GM12878 (cell line): ENCODE measurements at places on chromosomes 3 and 15.

DNA sequence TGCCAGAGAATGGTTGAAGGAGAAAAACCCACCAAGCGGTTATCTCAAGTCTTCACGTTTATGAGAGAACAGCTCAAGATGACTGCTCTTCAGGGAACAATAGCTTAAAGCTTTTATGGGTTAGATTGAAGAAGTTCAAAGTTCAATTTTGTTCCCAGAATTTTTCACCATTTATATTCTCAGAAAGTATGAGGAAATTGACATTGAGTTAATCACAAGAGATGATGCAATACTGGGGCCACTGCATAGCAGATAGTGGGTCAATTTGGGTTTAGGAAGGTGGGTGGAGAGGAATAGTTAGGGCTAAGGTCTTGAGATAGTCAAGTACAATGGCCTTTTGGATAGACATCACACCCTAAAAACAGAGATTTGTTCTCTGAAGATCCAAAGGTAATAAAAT lies 539.3 kb downstream of the SQOR start:
- no peak for DNase-seq

DNA sequence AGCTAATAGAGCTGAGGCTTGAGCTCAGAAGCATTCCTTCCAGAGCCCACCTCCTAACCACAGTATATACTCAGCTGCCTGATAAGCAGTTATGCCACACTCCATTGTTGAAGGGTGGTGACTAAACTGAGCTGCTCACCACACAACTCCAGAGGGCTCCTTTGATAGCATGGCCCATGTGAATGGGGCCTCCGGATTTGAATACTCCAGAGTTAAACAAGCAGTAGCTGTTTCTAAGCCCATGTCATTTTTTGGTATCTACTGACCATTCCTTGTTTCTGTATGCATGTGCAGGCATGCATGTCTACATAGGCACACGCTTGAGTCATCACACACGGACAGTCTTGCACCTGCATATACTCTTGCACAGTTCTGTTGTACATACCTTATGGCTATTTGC lies 28.9 kb downstream of the IGSF10 start:
- DNase-seq, result no peak

GRCh38 chr3:129554356-129555152 lies 11.6 kb downstream of the H1-8 start:
- DNase-seq, result no peak

DNA sequence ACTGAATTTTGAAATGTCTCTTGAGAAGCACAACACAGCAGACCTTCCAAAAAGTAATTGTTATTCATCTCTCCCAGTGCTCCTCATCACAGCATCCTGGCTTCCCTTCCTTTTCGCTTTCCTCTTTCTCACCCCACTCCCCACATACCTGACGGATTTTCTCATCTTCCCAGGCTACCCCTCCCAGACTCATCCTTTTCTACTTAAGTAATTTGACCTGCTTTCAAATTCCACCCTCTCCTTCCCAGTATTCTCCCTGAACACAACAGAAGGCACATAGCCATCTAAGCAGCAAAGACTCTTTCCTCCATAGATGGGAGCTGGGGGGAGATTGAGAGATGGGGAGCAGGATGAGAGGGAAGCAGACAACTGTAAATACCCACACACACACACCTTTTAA lies 187.1 kb upstream of the STT3B start:
- no peak for DNase-seq

DNA sequence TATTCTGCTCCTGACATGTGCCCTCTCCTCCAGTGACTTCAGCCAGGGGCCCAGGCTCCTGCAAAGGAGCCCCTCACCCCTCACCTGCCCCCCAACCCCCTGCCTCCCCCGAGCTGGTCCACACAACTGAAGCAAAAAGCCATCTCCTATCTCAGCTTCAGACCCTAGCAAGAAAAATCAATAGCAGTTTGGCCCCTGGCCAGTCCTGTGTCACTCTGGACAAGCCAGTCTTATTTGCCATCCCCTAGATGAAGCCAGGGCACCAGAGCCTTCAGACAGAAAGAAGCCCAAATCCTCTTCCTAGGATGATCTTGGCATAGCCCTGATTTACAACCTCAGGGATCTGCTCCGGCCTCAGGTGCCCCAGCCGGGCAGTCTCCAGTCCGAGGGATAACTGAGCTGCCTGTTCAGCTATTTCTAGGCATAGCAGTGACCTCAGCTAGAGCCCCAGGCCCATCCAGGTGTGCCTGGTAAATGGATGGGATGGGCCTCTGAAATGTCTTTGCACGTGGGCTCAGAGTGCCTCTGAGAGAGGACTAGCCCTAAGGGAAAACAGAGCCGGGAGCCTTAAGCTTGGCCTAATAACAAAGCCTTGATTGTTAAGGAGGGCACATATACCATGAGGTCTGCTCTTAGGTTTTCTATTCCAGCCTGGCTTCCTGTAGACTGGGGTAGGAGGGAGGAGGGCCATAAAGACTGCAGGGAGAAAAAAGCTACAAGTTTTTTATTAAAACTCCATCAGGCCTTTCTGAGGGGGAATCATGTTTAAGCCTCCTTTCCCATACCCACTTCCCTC lies 242.0 kb downstream of the SHQ1 start:
- no peak for DNase-seq

DNA sequence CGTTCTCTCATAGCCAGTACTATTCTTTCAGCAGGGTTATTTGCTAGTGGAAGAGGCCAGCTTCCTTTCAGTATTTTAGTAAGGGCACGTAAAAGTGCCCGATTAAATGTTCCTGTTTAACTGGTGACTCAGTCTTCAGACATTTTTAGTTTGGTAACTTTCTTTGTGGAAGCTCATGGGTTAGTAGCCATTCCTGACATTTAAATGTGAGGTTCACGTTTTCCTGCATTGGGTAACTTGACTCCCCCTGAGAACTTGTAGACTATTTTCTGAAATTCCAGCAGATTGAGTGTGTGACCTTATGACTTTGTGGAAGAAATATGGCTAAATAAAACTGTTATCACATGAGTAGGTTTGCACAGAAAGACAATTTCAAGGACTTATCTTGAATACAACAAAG lies 16.9 kb downstream of the ABHD2 start:
- no peak for DNase-seq

DNA sequence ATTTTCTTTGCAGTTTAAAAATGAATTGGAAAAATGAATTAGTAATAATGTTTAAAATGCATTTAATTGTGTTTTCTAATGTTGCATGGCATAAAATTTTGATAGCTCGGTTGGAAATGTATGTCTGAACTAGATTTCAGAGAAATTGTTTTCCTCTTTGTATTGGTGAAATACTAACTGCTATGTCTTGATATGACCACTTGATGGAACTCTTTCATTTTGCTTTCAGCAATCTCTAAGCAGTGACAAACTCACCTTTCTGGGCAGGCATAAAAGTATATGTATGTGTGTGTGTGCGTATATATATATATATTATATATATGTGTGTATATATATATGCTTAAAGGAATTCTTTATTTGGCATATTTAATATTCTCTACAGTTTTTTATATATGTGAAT lies 239.3 kb upstream of the ZNF717 start:
- DNase-seq, result no peak

DNA sequence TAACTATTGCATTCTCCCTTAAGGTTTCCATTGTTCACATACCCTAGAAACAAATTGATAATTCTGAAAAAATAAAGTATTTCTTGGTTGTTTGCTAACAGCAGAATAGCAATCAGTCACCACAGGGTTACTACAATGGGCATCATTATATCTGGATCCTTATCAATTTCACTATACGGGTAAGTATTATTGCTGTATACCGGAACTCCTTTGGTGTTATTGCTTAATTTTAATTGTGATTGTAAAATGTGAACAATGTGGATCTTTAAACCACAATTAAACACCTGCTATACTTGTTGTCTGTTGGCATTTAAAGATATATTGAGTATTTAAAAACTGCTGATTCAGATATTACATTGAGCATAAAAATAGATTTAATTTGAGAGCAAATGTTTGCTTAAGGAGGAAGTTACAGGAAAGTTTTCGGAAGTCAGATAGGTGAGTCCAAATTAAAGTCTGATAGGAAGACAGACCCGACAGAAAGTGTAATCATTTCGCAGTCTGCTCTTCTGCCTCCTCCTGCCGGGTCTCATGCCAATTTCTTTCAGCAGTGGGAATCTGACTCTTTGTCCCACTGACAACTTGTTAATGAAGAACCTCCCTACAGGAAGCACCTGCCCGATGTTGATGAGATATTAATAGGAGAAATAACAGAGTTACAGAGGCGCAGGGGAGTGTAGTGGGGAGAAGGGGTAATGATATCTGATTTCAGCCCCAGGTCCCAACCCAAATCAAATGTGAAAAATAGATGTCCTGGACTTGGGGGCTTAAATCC lies 169.7 kb upstream of the TBC1D5 start:
- no peak for DNase-seq

- peak; percentile 45 for DNase-seq
These were observed 967.8 kb upstream of the CFAP20DC start for GRCh38 chr3:60017631-60018030.

- DNase-seq, result no peak
These were observed 425.1 kb upstream of the NECTIN3 start for GRCh38 chr3:110646496-110646895.

DNA sequence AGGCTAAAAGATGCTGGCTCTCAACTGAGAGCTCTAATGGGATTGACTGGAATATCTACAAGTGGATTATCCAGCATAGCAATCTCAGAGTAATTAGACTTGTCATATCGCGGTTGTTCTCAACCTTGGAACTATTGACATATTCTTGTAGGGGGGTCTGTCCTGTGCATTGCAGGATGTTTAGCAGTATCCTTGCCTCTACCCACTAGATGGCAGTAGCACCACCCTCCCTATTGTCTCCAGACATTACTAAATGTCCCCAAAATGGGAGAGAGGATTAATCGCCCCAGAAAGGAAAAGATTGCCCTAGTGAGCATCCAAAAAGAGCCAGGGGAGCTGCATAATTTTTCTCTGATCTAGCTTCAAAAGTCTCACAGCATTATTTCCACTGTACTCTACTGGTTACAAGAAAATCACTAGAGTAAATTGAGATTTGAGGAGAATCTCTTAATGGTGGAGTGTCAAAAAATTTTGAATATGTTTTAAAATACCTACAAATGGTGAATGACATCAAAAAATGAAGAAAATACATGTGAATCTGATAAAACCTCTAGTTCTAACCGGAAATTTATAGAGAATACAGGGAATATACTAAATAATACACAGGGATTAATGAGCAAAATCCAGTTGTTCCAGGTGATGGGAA lies 388.2 kb upstream of the AGTR1 start:
- no peak for DNase-seq

GRCh38 chr15:51374131-51374530 lies 32.7 kb downstream of the GLDN start:
- no peak for DNase-seq

GRCh38 chr3:193791041-193792032 lies 198.3 kb downstream of the OPA1 start:
- DNase-seq, result no peak

DNA sequence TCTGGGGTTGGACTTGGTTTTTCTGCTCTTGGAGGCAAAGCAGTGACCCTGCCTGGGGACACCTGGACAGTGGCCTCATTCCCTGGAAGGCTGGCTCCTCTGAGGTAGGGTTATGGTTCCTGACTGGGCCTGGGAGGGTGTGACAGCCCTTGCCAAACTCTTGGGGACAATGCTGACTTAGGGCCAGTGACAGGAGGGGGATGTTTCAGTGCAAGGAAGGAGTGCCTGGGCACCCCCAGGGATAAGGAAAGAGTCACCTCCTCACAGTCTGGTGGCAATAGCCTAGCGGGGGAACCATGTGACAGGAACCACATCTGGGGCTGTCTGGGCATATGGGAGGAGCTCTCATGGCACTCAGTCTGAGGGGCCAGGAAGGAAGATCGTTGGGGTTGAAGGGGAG lies 91.8 kb downstream of the ABHD5 start:
- DNase-seq, result no peak

DNA sequence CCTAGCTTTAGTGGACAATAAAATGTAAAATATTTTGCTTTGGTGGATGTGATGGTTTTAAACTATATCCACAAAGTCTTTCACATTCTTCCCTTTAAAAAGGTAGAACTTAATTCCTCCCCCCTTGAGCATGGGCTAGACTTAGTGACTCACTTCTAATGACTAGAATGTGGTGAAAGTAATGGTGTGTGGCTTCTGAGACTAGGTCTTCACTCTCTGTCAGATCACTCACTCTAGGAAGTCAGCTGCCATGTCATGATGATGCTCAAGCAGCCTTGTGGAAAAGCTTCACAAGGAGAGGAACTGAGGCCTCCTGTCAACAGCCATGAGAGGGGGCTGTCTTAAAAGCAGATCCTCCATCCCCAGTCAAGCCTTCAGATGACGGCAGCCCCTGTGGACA lies 4.2 kb downstream of the LRRC2 start:
- no peak for DNase-seq

DNA sequence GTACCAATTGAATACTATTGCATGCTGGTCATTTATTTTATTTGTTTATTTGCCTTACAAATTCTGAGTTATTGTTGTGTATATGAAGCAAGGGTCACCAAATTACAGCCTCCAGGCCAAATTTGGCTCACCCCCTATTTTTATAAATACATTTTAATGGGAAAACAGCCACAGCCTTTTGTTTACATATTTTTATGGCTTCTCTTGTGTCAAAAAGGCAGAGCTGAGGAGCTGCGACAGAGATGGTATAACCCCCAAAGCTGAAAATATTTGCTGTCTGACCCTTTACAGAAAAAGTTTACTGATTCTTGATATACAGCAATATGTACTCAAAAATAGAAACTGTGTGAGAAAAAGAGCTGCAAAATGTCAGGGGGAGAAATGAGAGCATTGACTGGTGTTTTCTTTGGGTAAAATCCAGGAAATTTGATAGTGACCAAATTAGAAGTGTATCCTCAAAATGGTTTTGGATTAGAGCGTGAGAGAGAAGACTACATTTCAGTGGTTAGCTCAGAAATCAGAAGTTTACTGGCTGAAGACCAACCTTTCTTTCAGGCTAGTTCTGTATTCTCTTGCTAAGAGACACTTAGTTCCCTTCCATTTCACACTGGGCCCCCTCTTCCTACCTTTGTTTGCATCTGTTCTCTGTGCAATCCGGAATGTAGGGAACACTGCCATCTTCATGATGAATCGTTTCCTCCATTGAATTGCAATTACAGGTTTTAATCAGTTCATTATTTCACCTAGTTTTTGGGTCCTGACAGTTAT lies 757.8 kb downstream of the AGBL1 start:
- DNase-seq, result no peak

DNA sequence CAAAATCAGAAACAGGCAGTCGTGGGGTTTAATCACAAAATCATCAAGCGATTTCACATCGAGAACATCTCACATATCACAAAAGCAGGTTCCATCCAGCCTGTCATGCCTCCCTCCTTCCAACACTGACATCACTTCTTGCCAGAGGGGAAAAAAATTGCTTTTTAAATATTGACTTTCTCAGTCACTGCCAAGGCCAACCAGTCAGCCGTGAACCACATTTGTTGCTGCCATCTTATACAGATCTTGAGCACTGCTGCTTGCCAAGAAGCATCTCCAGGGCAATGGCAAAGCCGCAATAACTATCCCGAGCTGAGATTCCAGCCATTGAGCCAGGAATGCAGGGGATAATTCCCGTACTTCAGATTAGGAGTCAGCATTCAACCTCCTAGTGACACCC lies 174.6 kb downstream of the ANXA2 start:
- no peak for DNase-seq

DNA sequence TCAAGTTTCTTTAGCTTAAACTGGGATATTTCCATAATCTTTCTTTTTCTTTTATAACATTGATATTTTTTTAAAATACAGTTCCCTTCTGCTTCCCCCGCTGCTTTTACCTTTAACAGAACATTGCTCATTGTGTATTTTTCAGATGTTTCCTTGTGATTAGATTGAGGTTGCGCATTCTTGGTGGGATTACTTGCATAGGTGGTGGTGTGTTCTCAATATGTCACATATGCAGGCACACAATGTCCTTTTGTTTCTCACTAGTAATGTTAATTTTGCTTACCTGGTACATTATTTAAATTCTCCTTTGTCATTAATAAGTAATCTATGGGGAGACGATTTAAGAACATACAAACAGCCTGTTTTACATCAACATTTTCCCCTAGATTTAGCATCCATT lies 48.2 kb downstream of the HMG20A start:
- DNase-seq, result no peak
